ENCODE measurements at places on chromosomes 12 and 14.
A peak's percentile ranks its signal among the peaks of the same experiment; 100 is the strongest.

DNA sequence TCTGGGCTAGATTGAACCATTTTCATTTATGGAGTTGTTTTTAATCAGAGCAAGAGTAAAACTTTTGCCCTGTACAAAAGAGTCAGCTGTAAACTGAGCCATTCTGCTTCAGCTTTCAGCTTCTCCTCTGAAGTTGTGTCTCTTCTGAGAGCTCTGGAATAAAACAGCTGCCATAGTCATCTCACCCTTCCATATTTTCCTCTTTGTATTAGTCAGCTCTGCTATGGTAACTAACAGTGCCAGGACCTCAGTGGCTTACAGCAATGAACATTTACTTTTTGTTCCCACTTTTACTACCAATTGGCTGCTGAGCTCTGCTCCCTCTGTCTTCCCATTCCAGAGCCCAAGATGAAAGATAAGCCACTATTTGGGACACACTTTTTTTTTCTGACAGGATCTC, 178.5 kb downstream of the DAD1 start:
- no peak for DNase-seq

DNA sequence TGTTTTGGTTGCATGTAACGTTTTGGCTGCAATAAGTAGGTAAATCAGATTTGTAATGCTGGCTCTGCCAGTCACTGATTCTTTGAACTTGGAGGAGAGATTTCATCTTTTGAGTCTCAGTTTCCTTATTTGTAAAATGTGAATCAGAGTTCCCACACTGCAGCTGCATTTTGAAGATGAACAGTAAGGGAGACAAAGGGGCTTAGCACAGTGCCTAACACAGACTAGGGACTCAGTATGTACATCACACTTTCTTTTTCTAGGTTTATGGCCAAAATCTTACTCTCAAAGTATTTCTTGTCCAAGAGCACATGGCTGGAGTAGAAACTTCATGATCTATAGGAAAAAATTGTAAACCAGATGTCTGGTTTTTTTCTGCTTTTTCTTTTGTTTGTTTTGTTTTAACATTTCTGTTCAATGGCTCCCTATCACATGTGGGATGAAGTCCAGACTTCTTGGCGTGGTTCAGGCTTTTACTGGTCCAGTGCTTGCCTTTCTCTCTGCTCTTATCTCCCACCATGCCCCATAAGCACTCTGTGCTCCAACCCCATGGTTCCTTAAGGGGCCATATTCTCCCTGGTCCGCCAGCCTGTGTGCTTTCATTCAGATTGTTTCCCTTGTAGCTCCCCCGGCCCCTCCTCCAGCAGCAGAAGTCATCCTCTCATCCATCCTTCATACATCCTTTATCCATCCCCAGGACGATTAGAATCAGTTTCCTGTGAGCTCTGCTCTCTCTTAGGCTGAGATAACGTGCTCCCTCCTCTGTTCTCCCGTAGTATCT, 58.0 kb downstream of the SYNE2 start:
- no peak for DNase-seq

DNA sequence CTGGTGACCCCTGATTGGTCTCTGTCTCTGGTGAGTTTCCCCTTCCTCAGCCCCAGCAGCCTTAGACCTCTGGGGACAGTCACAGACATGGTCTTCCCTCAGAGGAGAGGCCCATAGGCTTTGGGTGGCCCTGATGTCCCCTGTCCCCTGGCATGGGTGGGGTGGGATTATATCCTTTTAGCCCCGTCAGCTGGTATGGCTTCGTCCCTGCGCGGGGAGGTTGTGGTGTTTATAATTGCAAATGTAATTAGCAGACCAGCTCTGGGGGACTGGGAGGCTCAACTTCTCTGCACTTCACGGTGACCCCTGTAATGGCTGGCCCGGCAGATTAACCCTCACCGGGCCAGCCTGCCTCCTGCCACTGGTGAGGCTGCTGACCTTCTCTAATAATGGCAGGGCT, 5.1 kb downstream of the ESRRB start:
- DNase-seq, result no peak

GRCh38 chr12:44217146-44217883, 381.4 kb downstream of the TMEM117 start:
- no peak for DNase-seq

- no peak for DNase-seq
Observed at GRCh38 chr14:52733824-52734223, 3.9 kb downstream of the STYX start.

- DNase-seq, result peak; percentile 78
Observed at GRCh38 chr12:100127766-100128511, 14.7 kb downstream of the BLTP3B start.

DNA sequence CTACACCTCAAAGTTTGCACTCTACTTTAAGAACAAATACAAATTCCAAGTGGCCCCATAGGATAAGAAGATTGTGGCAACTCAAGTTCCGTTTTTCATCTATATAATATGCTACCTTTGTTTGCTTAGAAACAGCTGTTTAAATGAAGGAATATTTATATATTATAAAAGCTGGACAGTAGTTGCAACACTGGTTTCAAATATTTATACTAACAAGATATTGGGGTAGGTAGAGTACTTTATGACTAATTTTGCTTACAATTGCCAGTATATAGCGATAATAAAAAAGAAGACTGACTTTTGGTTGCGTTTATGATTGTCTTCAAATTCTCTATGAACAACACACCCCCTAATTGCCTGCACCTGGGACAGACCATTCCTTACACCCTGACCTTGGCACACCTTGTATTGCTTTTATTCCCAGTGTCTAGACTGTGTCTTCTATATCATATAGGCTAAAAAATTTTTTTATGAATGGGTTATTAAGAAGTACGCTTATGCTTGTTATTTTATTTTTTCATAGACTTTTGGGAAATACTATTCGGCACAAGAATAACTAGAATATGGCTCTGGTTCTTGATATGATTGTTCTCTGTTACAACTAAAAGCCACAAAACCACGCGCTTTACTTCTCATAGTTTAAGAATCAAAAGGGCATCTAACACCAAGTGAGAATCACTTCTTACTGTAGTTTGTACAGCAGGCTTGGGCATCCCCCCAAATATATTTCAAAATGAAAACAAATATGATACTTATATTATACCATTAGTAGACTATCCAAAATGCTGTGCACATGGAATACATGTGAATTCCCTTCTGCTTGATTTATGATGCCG, 455.4 kb upstream of the DCN start:
- no peak for DNase-seq

- no peak for DNase-seq
Observed at GRCh38 chr14:75837151-75837787, 144.5 kb downstream of the TGFB3 start.

- DNase-seq, result no peak
Observed at GRCh38 chr14:50237427-50237826, 6.0 kb upstream of the SOS2 start.

DNA sequence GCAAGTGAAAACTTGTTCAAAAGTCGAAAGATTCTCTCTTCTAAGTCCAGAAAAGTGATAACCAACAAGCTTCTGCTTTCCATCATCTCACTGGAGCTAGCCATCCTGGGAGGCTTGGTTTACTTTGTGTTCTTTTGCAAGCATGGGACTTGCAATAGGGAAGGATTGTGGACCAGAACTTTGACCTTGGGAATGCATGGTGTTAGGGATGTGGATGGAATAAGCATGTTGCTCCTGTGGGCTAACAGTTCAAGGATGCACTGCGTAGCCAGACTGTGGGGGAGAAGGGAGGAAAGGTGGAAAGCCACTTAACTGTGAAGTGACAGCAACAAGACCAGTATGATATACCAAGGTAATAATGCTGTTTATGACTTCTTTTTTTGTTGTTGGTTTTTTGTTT, 28.6 kb downstream of the SOAT2 start:
- no peak for DNase-seq
